Fibroblast of the aortic adventitia (primary cell): ENCODE measurements at places on chromosomes 7 and 10.

- no peak for DNase-seq
Measured at GRCh38 chr7:91566402-91566732, 302.1 kb downstream of the FZD1 start.

DNA sequence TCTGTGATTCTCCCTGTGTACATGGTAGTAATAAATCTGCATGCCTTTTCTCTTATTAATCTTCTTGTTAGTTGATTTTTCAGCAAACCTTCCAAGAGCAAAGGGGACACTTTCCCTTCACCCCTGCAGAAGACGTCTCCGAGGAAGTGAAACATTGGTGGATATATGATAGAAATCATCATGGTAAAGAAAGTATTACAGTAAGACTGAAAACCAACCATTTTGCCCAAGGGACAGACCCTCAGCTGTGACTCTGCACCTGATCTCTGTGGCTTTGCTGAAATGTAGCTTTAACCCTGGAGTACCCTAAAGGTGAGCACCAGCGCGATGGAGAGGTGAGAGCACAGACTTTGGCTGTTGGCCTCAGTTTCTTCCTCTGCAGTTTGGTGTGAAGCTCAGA is 32.8 kb upstream of the MYO3A start:
- no peak for DNase-seq

DNA sequence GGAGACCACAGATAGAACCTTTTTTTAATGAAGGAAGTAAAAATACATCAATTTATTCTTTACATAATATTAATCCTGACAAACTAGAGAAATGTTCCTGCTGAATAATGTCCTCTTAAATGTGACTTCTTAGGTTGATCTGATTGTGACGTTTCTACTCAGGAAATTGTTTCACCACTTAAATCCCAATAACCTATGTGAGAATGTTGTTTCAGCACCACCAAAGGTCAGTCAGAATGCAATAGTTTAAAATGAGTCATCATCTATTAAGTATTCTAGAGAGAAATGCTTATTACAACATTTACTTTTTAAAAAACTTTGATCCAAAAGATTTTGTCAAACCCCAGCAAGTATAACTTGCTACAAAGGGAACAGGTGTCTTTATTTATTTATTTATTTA is 155.4 kb upstream of the CACNA2D1 start:
- DNase-seq = peak; percentile 57

DNA sequence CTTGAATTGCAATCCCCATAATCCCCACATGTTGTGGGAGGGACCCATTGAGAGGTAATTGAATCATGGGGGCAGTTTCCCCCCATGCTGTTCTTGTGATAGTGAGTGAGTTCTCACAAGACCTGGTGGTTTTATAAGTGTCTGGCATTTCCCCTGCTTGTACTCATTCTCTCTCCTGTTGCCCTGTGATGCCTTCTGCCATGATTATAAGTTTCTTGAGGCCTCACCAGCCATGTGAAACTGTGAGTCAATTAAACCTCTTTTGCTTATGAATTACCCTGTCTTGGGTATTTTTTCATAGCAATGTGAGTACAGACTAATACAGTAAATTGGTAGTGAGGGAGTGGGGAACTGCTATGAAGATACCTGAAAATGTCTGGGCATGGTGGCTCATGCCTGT is 65.0 kb downstream of the ANKRD7 start:
- no peak for DNase-seq

GRCh38 chr10:17031637-17032635 is 97.7 kb downstream of the CUBN start:
- DNase-seq = no peak

GRCh38 chr10:122096705-122097104 is 107.7 kb downstream of the TACC2 start:
- DNase-seq = no peak

GRCh38 chr10:113929522-113929921 is 75.1 kb downstream of the NHLRC2 start:
- DNase-seq = no peak

DNA sequence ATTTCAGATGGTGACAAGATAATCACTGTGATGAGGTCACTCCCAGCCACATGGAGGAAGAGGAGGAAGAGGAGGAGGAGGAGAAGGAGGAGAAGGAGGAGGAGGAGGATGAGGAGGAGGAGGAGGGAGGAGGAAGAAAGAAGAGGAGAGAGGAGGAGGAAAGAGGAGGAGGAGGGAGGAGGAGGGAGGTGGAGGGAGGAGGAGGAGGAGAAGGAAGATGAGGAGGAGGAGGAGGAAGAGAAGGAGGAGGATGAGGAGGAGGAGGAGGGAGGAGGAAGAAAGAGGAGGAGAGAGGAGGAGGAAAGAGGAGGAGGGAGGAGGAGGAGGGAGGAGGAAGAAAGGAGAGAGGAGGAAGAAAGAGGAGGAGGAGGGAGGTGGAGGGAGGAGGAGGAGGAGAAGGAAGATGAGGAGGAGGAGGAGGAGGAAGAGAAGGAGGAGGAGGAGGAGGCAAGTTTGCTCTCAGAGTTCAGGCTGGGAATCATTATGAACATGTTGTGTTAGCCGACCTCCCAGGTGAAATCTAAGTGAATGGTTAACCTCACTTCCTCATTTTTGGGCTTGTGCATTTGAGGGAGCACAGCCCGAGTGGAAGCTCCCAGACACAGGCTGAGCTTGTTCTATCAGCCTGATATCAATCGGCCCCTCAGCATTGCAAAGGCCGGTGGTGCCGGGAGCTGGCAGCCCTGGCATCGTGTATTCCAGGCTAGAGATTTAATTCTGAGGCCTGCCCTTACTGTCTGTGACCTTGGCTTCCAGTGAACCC is 236.2 kb upstream of the PITRM1 start:
- DNase-seq = no peak

GRCh38 chr10:97319671-97320479 is 804 bp downstream of the FRAT1 start:
- no peak for DNase-seq

GRCh38 chr7:11969643-11970042 is 137.6 kb upstream of the THSD7A start:
- no peak for DNase-seq

DNA sequence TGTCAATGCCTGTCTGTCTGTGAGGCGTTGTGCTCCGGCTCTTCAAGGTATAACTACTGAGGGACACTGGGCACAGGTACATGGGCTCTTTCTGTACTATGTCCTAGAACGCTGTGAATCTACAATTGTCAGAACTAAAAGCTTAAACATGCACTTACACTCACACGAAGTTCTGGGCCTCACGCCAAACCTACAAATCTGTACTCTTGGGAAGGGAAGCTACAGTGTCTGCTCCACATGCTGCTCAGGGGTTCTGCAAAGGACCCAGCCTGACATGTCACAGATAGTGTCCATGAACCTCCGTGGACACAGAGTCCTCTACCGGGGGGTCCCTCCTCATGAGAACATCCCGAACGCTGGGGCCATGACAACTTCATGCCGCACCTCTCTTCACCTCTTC is 268.7 kb downstream of the WDR37 start:
- no peak for DNase-seq

DNA sequence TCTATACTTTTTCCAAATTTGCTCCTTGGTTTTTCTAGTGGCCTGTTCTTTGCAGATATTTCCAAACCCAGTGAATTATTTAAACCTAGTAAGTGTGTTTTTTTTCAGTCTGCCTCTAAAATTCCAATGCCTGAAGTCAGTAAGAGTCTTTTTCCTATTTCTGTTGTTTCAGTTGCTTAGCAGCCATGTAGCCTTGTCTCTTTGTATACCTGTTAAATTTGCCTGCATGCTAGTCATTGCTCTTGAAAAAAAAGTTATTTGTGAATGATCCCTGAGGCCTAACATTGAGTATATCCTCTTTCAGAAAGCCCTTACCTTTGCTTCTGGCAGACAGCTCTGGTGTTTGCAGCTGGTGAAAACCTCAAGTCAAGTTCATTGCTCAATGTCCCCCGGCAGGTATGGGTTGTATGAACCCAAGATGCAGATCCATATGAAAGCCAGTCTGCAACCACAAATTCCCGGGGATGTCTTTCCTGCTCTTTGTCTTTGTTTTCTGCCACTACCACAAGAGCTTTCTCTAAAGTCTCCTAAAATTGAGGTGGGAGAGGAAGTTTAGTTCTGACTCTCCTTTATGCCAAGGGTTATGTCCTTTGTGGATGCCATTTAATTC is 35.7 kb downstream of the CH25H start:
- no peak for DNase-seq

- DNase-seq = no peak
Measured at GRCh38 chr10:76149182-76149581, 717.8 kb downstream of the LRMDA start.

GRCh38 chr10:128901236-128901635 is 565.8 kb upstream of the MGMT start:
- DNase-seq = no peak

DNA sequence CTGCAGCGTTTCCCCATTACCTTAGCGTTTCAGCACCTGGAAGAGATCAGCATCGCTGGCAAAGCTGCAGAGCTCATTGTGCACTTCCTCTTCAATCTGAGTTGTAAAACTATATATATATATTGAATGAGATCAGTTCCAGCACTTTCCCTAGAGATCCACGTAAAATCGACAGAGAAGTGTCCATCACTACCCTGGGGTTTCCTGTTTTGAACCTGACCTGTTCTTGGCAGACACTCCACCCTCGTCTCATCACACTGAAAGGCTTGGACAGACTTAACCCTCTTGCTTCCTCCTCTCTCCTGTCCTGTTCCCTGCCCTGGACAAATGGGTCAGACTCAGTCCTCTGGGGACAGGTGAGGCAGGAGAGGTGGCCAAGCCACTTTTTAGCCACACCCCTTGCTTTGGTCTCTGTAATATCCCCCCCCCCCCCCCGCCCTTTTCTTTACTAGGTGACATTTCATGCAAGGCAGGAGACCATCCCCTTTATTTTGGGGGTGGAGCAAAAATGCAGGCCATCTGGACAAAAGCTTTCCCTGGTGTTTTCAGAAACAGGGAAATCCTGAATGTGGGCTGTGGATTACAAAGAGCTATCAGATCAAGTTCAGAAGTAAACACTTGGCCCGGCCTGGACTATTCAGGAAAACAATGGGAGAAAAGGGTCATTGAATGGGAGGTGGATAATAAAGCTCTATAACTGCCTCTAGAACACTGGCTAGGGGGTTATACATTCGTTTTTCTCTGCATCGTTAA is 83.7 kb upstream of the KDM7A start:
- no peak for DNase-seq
